ENCODE measurements at places on chromosomes 5 and 9.

- DNase-seq, result no peak
Observed at GRCh38 chr9:18596920-18597319, 123.0 kb downstream of the ADAMTSL1 start.

- DNase-seq, result no peak
Observed at GRCh38 chr9:91045041-91045440, 243.4 kb downstream of the SYK start.

DNA sequence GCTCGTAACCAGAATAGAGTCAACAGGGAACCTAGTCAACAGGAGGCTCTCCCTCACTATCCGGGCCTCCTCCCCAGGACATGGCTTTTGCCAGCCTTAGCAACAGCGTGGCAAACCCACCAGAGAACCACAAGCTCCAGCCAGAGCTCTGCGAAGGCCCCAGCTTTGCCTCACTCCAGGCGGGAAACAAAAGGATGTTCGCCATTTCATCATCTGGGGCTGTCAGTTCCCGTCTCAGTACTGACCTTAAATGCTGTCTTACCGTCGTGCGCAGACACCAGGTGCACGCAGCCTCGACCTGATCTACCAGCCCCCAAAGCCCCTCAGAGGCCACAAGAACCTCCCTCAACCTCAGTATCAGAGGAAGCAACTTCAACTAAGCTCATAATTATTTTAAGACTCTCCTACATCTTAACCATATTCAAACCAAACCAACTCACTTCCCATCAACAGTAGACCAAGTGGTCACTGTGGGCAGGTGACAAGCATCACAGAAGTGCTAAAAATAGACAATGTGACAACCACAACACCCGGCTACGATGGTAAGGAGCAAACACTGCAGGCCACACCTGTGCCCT lies 71.4 kb downstream of the SEMA4D start:
- no peak for DNase-seq

GRCh38 chr9:81759680-81760215 lies 70.4 kb upstream of the TLE1 start:
- DNase-seq, result no peak

DNA sequence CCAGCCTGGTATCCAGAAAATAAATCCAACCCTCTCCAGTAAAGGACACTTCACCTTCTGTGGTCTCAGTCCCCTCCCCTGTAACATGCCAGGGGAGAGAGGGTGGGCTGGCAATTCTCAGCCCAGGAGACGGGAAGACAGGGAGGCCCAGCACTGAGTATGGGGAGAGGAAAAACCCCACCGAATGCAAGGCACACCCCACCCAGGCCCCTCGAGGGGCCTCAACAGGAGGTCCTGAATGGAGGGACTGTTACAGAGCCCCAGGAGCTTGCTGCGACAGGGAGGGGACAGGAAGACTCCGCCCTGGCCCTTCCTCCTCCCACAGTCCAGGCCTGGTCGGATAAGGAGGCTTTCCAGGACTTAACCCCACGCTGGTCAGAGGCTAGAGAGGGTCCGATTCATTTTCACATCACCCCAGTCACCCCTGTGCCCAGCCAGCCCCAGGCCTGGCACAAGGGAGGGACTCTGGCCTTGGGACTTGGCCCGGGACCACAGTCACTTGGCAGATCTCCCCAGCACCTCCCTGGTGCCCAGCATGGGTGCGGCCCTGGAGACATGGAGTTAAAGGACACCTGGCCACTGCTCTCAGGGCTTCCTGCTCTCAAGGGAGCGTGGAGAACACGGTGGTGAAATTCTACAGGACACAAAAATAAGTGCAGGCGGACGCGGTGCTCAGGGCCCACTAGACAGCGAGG lies 44.9 kb upstream of the STXBP1 start:
- DNase-seq, result peak; percentile 72

DNA sequence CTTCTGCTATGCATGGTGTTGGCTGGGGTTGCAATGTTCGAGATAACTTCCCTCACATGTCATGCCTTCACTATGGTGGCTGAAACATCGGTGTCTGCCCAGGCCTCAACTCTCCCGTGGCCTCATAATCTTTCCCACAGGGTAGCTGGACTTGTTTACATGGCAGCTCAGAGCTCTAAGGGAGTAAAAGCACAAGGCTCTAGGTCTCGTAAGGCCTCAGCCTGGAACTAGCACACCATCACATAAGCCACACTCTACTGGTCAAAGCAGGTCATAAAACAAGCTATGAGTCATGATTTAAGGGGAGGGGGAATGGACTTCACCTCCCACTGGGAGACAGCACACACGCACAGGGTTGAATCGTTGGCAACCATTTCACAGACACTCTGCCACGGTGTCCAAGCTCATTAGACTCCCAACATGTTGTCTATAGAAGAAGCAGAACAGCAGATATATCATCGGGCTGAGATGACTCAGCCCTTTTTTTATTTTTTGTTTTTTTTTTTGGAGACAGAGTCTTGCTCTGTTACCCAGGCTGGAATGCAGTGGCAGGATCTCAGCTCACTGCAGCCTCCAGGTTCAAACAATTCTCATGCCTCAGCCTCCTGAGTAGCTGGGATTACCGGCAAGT lies 66.8 kb upstream of the IL17B start:
- peak; percentile 82 for DNase-seq

GRCh38 chr5:111415053-111415452 lies 97.3 kb downstream of the STARD4 start:
- DNase-seq, result no peak

DNA sequence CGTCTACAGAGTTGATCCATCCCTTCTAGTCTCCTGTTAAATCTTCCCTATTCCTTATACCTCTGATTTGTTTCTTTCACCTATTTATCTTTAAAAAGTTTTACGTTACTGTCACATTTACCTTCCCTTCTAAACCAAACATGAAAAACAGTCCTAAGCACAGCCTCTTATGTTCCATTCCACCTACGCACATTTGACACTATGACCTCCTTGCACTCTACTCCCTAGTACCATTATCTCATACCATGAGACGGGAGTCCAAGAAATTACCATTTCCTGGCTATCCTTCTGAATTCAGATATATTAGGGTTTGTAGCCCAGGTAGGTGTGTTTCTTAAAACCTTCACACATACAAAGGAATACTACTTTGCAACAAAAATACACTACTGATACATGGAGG lies 25.1 kb downstream of the FNIP1 start:
- DNase-seq, result no peak

- DNase-seq, result peak; percentile 39
Observed at GRCh38 chr5:178793151-178793550, 62.7 kb upstream of the ZNF354A start.

DNA sequence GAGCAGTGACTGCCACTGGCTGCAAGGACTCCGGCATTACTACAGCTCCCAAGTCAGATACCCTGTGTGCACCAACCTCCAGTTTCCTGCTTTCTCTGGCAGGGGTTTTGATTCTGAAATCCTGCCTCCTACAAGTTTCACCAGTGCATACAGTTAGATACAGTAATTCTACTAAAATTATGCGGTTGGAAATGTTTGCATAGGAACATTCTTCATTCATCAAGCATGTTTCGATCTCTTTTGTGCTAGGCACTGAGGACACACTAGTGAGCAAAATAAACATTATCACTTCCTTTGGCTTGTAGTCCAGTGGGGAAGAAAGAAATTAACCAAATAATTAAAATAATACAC lies 152.2 kb downstream of the TMEM167A start:
- DNase-seq, result no peak

- no peak for DNase-seq
Observed at GRCh38 chr5:52838326-52839015, 50.8 kb downstream of the ITGA1 start.

All from LoVo (cell line).